Aorta (tissue), 5 donors: ENCODE measurements at places on chromosomes 3 and 15.
A peak's percentile ranks its signal among the peaks of the same experiment; 100 is the strongest.

GRCh38 chr15:63447017-63447676, 57.2 kb upstream of the USP3 start:
- DNase-seq = no peak

DNA sequence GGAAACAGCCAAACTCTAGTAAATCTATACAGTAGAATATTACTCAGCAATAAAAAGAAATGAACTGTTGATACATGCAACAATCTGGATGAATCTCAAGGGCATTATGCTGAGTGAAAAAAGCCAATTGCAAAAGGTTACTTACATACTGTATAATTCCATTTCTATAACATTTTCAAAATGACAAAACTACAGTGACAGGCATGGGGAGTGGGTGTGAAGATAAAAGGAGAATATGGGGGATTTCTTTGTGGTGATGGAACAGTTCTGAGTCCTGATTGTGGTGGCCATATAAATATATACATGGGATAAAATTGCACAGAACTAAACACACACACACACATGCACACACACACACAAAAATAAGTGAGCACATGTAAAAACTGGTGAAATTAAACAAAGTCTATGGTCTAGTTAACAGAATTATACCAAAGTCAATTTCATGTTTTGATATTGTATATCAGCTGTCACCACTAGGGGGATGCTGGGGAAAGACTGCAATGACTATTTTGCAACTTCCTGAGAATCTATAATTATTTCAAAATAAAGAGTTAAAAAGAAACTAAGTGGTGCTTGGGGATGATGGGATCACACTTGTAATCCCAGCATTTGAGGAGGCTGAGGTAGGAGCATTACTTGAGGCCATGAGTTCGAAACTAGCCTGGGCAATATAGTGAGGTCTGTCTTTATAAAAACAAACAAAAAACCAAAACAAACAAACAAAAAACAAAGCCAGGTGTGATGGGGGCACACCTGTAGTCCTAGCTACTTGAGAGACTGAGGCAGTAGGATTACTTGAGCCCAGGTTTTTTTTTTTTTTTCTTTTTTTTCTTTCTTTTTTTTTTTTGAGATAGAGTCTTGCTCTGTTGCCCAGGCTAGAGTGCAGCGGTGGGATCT, 66.0 kb downstream of the SPTSSB start:
- DNase-seq = no peak

GRCh38 chr3:178078953-178079352, 457.3 kb upstream of the KCNMB2 start:
- DNase-seq = no peak

GRCh38 chr15:39736412-39737195, 46.0 kb downstream of the FSIP1 start:
- DNase-seq = no peak

- DNase-seq = no peak
Measured at GRCh38 chr3:178385280-178385952, 150.8 kb upstream of the KCNMB2 start.

DNA sequence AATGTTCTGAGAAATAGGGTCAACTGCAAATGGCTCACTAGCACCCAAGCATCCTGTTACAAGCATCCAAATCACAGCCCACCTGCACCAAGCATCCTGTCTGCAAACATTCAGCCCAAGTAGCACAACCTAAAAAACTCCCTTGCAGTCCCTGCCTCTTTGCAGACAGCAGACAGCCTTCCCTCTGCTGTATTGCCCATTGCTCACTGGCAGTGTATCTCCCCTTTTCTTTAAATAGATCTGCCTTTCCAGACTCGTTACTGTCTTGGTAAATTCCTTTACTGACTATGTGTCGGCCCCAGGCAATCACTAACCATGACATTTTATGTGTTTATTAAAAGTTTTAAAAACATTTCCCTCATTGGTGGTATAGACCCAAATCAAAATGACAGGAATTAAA, 155.4 kb downstream of the ADAMTSL3 start:
- DNase-seq = no peak

- no peak for DNase-seq
Measured at GRCh38 chr3:15007681-15008141, 57.4 kb downstream of the MRPS25 start.

DNA sequence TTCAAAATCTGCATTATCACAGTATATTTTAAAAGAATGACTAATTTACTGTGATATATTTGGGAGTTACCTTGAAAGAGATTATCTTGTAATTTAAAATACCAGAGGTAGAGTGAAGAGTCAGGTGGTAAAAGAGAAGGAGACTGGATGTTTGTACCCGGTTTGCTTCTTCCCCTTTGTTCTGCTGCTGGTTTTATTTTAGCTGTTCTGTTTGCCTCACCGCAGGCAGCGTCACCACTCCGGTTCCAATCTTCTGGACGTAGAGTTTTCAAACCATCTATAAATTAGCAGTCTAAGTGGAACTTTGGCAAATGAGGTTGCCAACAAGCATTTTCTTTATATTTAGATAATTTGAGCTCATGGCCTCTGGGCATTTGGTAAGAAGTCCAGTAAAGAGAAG, 38.2 kb downstream of the PPARG start:
- no peak for DNase-seq

GRCh38 chr3:150547045-150547741, 606 bp downstream of the EIF2A start:
- DNase-seq = no peak

DNA sequence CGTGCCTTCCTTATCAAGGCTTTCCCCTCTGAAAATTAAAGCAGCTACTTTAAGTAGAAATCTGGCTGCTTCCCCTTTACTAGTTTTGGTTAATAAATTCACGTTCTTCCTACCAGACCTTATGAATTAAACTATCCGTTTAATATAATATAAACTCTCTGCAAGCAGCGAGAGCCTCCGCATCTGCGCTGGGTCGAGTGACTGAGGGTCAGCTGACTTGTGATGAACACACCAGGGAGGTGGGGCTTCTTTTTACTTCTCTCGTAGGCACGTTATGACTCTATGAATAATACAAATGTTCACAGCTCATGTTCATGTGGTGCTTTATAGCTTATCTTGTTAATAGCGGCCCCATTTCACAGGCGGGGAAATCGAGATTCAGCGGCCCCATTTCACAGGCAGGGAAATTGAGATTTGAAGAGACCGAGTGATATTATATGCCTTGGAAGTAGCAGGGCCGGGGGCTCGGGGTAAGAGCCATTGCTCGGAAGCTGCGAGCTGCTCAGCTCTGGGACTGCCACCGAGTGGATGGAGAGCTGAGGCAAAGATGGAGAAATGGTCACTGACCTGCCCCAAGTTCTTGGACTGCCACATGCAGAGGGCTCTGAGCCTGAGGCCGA, 8.3 kb downstream of the MUC4 start:
- DNase-seq = peak; percentile 35

DNA sequence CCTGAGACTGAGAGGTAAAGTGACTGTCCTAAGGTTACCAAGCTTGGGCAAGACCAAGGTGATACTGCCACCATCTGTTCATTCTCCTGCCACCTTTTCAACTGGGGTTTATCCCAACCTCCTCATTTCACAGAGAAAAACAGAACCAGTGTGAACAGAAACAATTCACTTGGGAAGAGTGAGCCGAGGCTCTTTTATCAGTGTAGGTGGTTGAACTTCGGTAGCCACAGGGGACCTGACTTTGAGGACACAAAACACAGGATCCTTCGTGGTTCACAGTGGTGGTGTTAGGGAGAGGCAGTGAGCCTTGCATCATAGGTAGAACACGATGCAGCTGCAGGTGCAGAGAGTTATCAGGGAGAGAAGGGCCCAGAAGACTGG, 72.8 kb upstream of the ICE2 start:
- DNase-seq = no peak

GRCh38 chr3:51688206-51688600, 17.2 kb downstream of the TEX264 start:
- no peak for DNase-seq

DNA sequence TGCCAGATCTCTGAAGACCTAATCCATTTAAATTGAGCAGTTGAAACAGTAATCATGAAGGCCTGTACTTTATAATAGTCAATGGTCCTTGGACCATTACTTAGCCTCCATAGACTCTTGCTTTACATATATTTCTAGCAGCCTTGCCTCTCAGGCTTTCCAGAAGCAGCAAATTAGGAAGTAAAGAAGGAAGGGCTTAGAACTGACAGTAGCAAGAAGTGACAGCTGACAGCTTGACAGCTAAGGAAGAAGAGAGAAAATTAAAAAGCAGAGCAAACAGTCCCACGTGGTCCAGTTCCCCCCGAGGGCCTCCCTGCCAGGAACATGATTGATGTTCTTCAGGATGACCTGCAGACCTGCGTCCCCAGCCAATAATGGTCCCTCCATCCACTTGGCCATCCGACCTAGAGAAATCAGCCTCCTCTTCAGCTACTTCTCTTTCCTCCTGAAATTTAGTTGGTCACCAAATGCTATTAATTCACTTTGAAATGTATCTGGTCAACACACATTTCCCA, 15.0 kb upstream of the PSMD6 start:
- DNase-seq = no peak

DNA sequence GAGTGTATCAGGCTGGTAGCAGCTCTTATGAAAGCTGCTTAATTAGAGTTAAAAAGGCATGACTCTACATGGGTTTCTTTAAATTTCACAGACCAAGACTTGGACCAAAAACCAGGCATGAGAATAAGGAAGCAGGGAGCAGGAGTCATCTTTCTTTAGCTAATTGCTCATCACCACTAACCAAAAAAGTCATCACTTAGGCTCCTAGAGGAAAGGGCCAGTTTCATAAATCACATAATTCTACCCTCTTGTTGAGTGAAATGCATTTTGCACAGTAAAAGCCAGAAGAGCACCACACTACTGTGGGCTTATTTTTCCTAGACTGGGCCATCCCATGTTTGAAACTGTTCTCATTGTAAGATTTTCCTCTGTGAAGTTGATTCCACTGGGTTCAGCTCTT, 175.6 kb downstream of the GREM1 start:
- no peak for DNase-seq

DNA sequence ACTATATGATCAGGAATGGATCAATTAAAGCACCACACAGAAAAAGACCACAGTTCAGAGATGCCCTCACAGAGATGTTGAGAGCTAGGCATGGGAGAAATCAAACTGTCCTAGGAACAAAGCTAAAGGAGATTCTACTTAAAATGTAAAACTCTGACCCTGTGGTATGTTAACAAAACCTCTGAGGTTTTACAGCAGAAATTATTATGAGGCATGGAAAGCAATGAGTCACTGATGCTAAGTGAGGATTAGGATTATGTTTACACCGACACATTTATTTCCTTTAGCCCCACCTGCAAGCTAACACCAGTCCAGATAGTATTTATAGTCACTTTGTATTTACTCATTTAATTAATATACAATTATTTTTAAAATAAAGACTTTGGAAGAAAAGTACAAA, 1242.2 kb downstream of the OTOL1 start:
- DNase-seq = no peak

DNA sequence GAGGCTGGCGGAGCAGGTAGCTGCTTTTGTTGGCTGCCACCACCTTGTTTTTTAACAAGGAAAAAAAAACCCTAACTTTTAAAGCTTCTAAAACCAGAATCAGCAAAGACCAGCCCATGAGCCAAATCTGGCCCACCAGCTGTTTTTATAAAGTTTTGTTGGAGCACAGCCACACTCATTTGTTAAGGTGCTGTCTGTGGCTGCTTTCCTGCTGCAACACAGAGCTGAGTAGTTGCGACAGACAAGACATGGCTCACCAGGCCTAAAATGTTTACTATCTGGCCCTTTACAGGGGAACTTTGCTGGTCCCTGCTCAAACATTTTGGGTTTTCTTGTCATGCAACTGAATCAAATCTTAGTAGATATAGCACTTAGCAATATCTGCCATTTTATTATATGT, 18.9 kb downstream of the EFCAB12 start:
- DNase-seq = no peak

DNA sequence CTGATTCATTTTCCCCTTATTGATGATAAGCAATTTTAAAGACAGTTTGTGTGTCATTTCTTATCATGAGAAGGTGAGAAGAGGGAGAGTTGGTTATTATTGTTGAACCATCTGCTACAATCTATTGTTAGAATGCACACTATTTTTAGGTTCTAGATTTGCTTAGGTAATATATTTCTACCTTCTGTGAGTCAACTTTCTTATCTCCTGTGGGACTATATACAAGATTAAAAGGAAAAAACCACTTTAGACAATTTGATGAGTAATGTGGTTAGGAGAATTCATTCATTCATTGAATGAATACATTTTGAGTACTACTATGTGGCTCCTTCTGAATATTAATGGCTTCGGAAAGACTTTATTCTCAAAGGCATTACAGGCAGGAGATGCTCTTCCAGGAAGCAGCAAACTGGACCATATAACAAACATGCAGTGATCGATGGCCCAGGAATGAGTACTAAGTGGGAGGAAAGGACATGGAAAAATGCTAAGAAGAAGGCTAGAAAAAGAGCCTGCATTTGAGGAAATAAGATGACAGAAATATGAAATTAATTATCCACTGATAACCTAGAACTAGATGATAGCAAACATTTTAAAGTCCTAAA, 22.4 kb downstream of the SPTSSB start:
- DNase-seq = no peak

- no peak for DNase-seq
Measured at GRCh38 chr3:123627673-123628670, 43.1 kb upstream of the HACD2 start.

- DNase-seq = peak; percentile 43
Measured at GRCh38 chr15:82043130-82043673, 2.6 kb downstream of the MEX3B start.

DNA sequence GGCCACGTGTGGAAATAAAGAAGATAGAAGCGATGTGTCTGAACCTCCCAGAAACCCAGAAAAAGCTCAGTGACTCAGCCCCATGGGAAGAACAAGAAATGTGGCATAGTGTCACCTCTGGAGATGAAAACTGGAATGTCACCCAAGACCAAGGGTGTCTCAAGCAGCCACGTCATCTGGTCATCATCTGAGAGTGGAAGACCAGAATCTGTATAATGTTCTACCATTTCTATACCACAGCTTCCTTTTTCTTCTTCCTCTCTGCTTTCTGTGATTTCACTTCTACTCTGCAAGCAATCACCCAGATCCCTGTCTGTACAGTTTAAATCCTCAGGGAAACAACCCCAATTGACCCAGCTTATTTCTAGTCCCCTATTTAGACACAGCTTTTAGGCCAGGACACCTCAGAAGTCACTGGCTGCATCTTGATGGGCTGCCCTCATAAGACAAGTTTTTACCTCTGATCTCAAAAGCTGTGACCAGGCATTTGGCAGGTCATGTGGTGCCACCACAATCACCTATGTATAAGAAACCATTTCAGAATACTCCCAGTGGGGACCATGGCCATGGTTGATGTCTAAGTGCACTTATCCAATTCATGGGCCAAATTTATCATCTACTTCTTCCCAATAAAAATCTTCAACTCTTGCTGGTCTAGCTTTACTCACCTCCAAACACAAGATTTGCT, 278.5 kb upstream of the UMPS start:
- DNase-seq = no peak

DNA sequence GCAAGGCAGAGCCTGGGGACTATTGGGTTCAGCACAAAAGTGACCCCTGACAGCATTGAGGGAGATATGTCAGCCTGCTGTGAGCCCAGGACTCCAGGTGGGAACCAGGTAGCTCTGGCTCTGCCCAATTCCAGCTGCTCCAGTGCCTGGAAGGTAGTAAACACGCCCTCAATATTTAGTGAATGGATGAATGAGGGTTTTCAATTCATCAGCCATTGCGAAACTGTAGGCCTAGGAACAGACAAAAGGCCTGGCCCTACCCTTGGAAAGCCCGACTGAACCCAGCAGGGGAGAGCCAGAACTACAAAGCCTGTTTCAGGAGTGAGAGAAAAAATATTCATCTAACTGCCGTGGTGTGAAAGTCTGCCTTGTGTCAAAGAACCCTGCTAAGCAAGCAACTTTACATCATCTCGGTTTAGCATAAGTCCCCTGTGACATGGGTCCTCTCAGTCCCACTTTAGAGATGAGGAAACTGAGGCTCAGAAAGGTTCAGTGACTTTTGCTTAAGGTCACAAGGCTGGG, 8.1 kb upstream of the CSK start:
- no peak for DNase-seq
